Osteocyte (in vitro differentiated cells): ENCODE measurements at places on chromosomes 1 and 21. TPM values are rescaled to one million over a fixed set of nuclear protein-coding genes. Genes with fewer than 3 reads are reported as not detected.

GRCh38 chr21:34688145-34688544 lies 19.4 kb downstream of the CLIC6 start:
- no peak for DNase-seq

GRCh38 chr1:30986755-30987154 lies 78.2 kb upstream of the SDC3 start:
- DNase-seq: no peak

GRCh38 chr1:53345996-53346813 lies 18.3 kb upstream of the LRP8 start:
- peak; percentile 65 for DNase-seq

Gene TLR5
- not detected in 2 replicates for total RNA-seq
